ENCODE measurements at places on chromosomes 2 and 18. TPM values are rescaled to one million over a fixed set of nuclear protein-coding genes. Genes with fewer than 3 reads are reported as not detected.

DNA sequence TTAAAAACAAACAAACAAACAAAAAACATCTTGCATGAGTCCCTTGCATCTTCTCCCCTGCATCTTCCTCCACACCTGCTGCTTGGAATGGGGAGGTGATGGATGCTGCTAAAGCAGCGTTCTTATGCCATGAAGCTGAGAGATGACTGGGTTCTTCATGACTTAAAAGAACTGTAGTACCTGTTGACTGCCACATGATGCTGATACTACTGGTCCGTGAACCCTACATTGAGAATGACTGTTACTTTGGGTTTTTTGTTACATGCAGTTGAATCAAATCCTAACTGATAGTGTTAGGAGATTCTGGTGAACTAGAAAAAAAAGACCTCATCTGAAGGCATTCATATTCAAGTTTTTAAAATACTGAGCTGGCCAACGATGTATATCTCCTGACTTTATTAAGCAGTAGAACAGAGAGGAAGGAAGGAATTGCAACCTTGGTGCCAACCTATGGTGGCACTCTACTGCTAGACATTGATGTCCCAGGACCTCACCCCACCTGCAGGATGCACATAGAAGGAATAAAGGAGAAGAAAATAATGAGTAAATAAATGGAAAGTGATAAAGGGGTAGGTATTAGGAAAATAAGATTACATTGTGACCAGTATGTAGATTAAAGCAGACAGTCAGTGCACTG is 63.2 kb upstream of the SPAG16 start:
- no peak for DNase-seq
- no peaks in the 10 kb centered on the region for H3K27me3 ChIP-seq
- no peaks in the 10 kb centered on the region for H3K36me3 ChIP-seq
- H3K4me3 ChIP-seq, result no peak overlapping the region
- peaks cover 2% of the 10 kb centered on the region for H3K4me1 ChIP-seq
- no peak overlapping the region for H3K27ac ChIP-seq

DNA sequence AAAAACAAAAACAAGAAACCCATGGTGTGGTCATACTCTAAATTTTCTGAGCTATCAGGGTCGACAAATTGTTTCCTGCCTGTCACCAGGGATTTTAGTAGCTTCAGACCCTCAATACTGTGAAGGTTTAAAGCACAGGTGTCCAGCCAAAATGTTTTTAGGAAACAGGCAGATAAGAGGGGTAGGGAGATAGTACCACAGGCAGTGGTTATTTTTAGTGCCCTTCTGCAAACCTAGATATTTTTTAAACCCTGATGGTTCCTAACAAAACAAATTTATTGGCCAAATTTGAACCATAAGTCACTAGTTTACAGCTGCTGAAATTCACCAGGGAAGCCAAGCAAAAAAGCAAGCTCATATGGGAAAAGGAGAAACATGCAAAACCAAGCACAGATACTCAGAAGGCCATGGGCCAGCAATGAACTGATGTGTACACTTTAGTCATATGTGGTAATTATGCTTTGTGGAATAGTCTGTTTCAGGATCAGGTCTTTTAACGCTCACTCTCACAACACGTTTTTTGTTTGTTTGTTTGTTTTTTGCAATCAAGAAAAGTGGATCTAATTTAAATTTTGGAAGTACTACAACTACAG is 156.8 kb upstream of the STK17B start:
- H3K36me3 ChIP-seq, result no peaks in the 10 kb centered on the region
- H3K27ac ChIP-seq, result no peak overlapping the region
- H3K4me3 ChIP-seq, result no peak overlapping the region

- H3K4me3 ChIP-seq, result no peak overlapping the region
- no peak overlapping the region for H3K27ac ChIP-seq
- H3K4me1 ChIP-seq, result no peaks in the 10 kb centered on the region
- no peaks in the 10 kb centered on the region for H3K27me3 ChIP-seq
Measured at GRCh38 chr2:122322815-122323214, 567.4 kb downstream of the TSN start.

- H3K4me3 ChIP-seq, result no peak overlapping the region
- H3K27ac ChIP-seq, result no peak overlapping the region
- peaks cover 3% of the 10 kb centered on the region for H3K36me3 ChIP-seq
- no peaks in the 10 kb centered on the region for H3K27me3 ChIP-seq
Measured at GRCh38 chr2:238869-239268, 25.0 kb downstream of the SH3YL1 start.

DNA sequence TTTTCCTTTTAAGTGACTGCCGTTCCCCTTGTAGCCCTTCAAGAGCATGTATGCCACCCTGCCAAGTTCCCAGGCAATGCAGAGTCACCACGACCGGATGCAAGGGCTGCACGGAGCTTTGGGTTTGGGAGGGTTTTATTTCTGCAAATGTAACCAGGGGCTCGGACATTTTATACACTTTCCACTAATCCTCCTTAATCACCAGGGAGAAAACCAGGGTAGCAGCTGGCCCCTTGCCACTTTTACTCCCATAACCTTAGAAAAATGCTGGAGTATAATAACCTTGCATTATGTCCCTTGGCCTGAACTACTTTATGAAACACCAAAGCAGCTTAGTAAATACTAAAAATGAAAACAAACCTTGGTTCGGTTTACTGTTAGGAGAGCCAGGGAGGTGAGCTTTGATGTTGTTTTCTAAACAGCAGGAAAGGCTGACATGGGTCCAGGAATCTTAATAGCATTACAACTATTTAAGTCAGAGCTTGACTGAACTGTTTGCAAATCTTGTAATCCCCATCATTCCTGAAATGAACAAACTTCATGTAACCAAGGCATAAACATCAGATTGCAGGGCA is 152.8 kb upstream of the RIOK3 start:
- no peaks in the 10 kb centered on the region for H3K27me3 ChIP-seq
- H3K4me1 ChIP-seq, result peaks cover 3% of the 10 kb centered on the region
- H3K4me3 ChIP-seq, result no peak overlapping the region
- no peak for DNase-seq
- no peaks in the 10 kb centered on the region for H3K36me3 ChIP-seq
- H3K27ac ChIP-seq, result no peak overlapping the region

- peak overlapping the region; percentile 77 for H3K27ac ChIP-seq
- peaks cover 28% of the 10 kb centered on the region for H3K36me3 ChIP-seq
- no peaks in the 10 kb centered on the region for H3K27me3 ChIP-seq
Measured at GRCh38 chr2:47039913-47040562, 115.1 kb downstream of the STPG4 start.

- H3K36me3 ChIP-seq, result peaks cover 74% of the 10 kb centered on the region
- H3K27ac ChIP-seq, result peak overlapping the region; percentile 81
- H3K27me3 ChIP-seq, result no peaks in the 10 kb centered on the region
Measured at GRCh38 chr2:196987649-196988364, 61.3 kb upstream of the PGAP1 start.

- peaks cover 3% of the 10 kb centered on the region for H3K36me3 ChIP-seq
- peaks cover 20% of the 10 kb centered on the region for H3K4me1 ChIP-seq
- no peak overlapping the region for H3K4me3 ChIP-seq
- H3K27me3 ChIP-seq, result no peaks in the 10 kb centered on the region
Measured at GRCh38 chr2:143801561-143801960, 672.3 kb downstream of the ARHGAP15 start.

GRCh38 chr18:62715436-62715758 is at the start of gene PHLPP1:
TSS of gene PHLPP1 (plus strand) at chr18:62715541. CDS start at chr18:62715684, 143 bp downstream.
- H3K27ac ChIP-seq, result peak within 1 kb of the TSS; percentile 80
- peaks cover 37% of the 10 kb centered on the region for H3K4me1 ChIP-seq
- H3K27me3 ChIP-seq, result peaks cover 17% of the 10 kb centered on the region
- no peak for DNase-seq

- peak overlapping the region; percentile 44 for H3K4me3 ChIP-seq
- no peaks in the 10 kb centered on the region for H3K36me3 ChIP-seq
- peaks cover 50% of the 10 kb centered on the region for H3K27me3 ChIP-seq
- no peak for DNase-seq
- H3K27ac ChIP-seq, result no peak overlapping the region
Measured at GRCh38 chr2:238239543-238239862, 335 bp downstream of the HES6 start.

GRCh38 chr18:2494921-2495320 is 76.4 kb downstream of the METTL4 start:
- H3K36me3 ChIP-seq, result no peaks in the 10 kb centered on the region
- no peaks in the 10 kb centered on the region for H3K4me1 ChIP-seq
- no peak for DNase-seq
- no peak overlapping the region for H3K4me3 ChIP-seq
- no peaks in the 10 kb centered on the region for H3K27me3 ChIP-seq

DNA sequence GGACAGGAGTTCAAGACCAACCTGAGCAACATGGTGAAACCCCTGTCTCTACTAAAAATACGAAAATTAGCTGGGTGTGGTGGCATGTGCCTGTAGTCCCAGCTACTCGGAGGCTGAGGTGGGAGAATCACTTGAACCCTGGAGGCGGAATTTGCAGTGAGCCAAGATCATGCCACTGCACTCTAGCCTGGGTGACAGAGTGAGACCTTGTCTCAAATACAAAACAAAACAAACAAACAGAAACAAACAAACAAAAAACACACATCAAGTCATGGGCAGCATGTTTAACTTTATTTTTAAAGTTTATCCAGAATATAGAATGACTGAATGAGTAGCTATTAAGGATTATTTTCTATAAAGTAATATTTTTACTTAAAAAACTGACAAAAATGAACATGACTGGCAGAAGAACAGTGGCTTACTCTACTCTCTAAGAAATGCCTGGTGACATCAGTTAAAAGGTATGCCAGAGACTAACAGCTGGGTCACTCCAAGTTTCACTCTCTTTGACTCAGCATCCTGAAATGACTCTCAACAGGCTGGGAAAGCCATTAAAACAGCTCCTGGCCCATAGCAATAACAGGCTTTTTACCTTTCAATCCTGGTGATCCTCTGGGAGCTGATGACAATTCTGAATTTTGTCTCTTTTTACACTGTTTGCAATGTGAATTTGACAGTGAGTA is 281.6 kb upstream of the STON1 start:
- H3K4me3 ChIP-seq, result no peak overlapping the region
- H3K27me3 ChIP-seq, result no peaks in the 10 kb centered on the region
- peaks cover 13% of the 10 kb centered on the region for H3K4me1 ChIP-seq
- no peaks in the 10 kb centered on the region for H3K36me3 ChIP-seq

- H3K27ac ChIP-seq, result no peak overlapping the region
- peaks cover 17% of the 10 kb centered on the region for H3K27me3 ChIP-seq
- peaks cover 15% of the 10 kb centered on the region for H3K4me1 ChIP-seq
- no peak overlapping the region for H3K4me3 ChIP-seq
- no peak for DNase-seq
Measured at GRCh38 chr2:192161656-192162290, 33.0 kb downstream of the TMEFF2 start.

GRCh38 chr2:152071518-152071917 is 27.3 kb downstream of the CACNB4 start:
- no peak overlapping the region for H3K27ac ChIP-seq
- H3K4me3 ChIP-seq, result no peak overlapping the region
- DNase-seq, result no peak
- H3K36me3 ChIP-seq, result no peaks in the 10 kb centered on the region
- H3K4me1 ChIP-seq, result no peaks in the 10 kb centered on the region
- no peaks in the 10 kb centered on the region for H3K27me3 ChIP-seq

DNA sequence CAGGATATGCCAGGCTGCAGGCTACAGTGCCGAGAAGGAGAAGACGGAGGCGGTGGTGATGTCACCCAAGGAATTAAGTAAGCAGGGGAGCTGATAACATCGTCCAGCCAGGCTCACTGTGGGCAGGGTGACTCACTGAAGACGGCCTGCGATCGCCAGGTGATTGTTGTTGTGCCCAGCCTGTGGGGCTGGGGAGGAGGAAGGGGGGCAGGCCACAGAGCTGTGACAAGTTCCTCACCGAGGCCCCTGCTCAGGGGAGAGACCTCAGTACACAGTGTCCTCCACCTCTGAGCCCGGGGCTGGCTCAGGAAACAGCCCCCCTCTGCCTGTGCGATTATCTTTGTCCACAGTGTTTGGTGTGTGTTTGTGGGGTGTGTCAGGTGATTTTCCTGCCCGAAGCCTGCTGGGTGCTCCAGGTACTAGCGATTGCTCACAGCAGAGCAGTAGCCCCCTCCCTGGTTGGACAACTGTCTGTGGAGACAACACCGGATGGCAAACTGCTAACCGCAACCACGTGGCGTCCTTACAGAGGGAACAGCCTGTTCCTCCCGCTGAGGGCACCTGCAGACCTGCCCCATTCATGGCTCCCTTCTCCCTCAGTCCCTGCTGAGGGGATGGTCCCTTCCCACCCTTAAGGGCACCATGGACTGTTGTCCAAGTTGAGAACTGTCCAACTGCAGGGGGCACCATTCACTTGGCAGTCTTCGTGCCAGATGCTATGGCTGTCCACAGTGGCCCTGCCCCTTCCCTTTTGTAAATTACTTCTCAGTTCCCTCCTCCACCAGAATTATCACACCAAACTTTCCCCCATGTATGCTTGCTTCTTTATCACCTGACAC is 95.1 kb downstream of the ZFP36L2 start:
- H3K4me1 ChIP-seq, result peaks cover 92% of the 10 kb centered on the region
- peak overlapping the region; percentile 48 for H3K4me3 ChIP-seq
- peaks cover 11% of the 10 kb centered on the region for H3K36me3 ChIP-seq
- DNase-seq, result peak; percentile 92
- H3K27ac ChIP-seq, result peak overlapping the region; percentile 99
- peaks cover under 1% of the 10 kb centered on the region for H3K27me3 ChIP-seq

DNA sequence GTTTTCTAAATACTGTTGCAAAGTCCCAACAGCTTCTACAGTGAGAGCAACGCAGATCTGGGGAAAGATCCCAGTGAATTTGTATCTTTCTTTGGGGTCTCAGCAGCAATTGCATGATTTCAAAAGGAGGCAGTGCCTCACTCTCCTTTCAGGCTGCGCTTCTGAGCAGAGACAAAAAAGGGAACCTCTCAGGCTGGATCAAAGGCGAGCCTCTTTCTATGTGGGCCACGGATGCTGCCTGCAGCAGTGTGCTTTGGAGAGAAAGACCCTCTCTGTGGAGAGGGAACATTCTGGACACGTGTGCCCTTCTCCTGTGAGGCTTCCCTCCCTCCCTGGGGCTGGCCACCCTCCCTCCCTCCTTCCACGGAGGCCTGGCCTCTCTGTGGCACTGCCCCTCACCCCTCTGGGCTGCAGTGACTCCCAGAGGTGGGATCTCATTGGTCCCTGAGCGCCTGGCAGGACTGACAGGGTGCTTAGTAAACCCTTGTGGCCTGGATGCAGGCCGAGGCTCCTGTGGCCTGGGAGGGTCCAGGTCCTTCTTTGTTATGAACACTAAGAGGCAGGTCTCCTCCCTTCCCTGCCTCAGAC is 21.6 kb upstream of the PDIA6 start:
- no peaks in the 10 kb centered on the region for H3K36me3 ChIP-seq
- DNase-seq, result no peak
- H3K4me1 ChIP-seq, result peaks cover 4% of the 10 kb centered on the region
- H3K27me3 ChIP-seq, result peaks cover 18% of the 10 kb centered on the region
- no peak overlapping the region for H3K27ac ChIP-seq
- no peak overlapping the region for H3K4me3 ChIP-seq

GRCh38 chr2:218659988-218660358 is 490 bp downstream of the BCS1L start:
- DNase-seq, result no peak
- peak overlapping the region; percentile 84 for H3K27ac ChIP-seq
- no peaks in the 10 kb centered on the region for H3K27me3 ChIP-seq
- H3K4me3 ChIP-seq, result peak overlapping the region; percentile 97

COBLL1 gene
- total RNA-seq, result not detected

EIF5B gene
- total RNA-seq, result 38.3 TPM

TMEM131 gene
- total RNA-seq, result 31.9 TPM

SRD5A2 gene
- not detected for total RNA-seq

GPR55 gene
- total RNA-seq, result 7.3 TPM

RNMT gene
- 43.7 TPM for total RNA-seq
